ENCODE measurements at places on chromosomes 5 and 9. TPM values are rescaled to one million over a fixed set of nuclear protein-coding genes. Genes with fewer than 3 reads are reported as not detected.

NKD2 gene
- total RNA-seq, result 1.8 TPM

SPTAN1 gene
- 810 TPM for total RNA-seq

WWC1 gene
- 1.1 TPM for total RNA-seq

ECM2 gene
- total RNA-seq, result not detected

SH2D3C gene
- total RNA-seq, result 137 TPM

SH3GL2 gene
- total RNA-seq, result 1.6 TPM

PTGES gene
- 0.15 TPM for total RNA-seq

TAF1L gene
- total RNA-seq, result not detected

GABRA1 gene
- not detected for total RNA-seq

RANBP3L gene
- total RNA-seq, result not detected
